Stimulated activated CD4-positive, alpha-beta T cell treated with anti-CD3 and anti-CD28 coated beads, TNF-alpha, amount 100 ng/mL, for 48 hours (primary cell): ENCODE measurements at places on chromosomes 7 and 10.

- no peak for DNase-seq
Measured at GRCh38 chr10:124606822-124607221, 137.4 kb downstream of the FAM53B start.

- DNase-seq: no peak
Measured at GRCh38 chr7:75847707-75848106, 31.1 kb upstream of the RHBDD2 start.

DNA sequence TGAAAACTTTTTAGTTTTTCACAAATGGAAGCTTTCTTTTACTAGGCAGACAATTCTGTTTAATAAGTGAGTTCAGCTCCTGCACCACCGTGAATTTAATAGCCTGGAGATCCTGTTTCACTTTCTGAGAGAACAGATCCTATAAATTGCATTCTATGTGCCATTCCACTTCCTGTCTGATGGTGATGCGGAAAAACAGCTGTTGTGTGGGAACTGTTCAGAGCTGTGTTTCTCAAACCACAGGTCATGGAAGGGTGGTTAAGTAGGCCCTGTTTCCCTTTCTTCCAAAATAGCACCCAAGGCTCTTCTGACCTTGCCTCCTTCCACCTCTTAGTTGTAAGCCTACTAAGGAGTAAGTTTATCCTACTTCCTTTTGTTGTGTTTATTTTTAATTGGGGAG, 97.2 kb upstream of the DKK1 start:
- no peak for DNase-seq

GRCh38 chr10:103583871-103584215, 90.3 kb downstream of the NEURL1 start:
- no peak for DNase-seq

- no peak for DNase-seq
Measured at GRCh38 chr7:124031919-124032318, 948 bp downstream of the TMEM229A start.

DNA sequence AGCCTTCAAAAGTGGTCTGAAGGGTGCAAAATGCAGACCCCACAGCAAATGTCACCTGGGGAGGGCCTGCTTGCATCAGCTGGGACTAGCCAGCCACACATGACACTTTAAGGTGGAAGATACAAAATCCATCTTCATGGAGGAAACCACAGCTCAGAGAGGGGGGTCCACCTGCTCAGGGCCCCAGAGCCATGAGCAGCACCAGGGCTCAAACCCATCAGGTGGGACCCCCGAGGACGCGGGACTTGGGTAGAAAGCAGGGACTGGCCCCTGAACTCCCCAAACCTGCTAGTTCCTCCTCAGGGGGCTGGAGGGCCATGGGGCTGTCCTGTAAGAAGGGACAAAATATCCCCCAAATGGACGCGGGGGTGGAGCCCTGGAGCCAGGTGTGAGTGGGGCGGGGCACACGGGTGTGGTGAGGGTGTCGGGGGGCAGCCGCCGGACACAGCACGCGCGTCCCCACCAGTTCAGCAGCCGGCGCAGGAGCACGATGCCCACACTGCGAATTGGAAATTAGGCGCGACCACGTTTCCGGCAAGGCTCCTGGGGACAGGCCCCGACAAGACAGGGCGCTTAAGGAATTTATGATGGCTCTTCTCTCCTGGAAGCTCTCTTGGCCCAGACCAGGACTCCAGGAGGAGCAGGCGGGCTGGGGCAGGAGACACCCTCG, 8.0 kb downstream of the PDGFA start:
- DNase-seq: no peak

GRCh38 chr7:134450294-134451000, 8.5 kb downstream of the AKR1B1 start:
- no peak for DNase-seq

GRCh38 chr7:139496528-139496927, 13.1 kb upstream of the KLRG2 start:
- DNase-seq: no peak

GRCh38 chr10:31317652-31318381, 1.2 kb upstream of the ZEB1 start:
- peak; percentile 74 for DNase-seq

DNA sequence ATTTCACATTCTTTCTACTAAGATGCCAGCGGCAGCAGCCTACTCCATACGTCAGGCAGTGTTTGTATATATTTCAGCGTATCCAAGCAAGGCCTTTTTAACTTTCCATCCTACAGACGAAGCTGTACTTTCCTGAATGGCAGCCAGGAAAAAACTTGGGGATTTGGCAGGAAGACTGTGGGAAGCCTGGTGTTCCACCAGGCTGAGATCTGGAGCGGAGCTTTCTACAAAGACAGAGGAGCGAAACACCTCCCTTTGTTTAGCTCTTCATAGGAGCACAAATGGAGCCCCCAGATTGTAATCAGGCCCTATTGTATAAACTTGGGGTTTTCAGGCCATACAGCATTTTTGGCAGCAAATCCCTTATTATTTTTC, 143.8 kb downstream of the TES start:
- DNase-seq: no peak

DNA sequence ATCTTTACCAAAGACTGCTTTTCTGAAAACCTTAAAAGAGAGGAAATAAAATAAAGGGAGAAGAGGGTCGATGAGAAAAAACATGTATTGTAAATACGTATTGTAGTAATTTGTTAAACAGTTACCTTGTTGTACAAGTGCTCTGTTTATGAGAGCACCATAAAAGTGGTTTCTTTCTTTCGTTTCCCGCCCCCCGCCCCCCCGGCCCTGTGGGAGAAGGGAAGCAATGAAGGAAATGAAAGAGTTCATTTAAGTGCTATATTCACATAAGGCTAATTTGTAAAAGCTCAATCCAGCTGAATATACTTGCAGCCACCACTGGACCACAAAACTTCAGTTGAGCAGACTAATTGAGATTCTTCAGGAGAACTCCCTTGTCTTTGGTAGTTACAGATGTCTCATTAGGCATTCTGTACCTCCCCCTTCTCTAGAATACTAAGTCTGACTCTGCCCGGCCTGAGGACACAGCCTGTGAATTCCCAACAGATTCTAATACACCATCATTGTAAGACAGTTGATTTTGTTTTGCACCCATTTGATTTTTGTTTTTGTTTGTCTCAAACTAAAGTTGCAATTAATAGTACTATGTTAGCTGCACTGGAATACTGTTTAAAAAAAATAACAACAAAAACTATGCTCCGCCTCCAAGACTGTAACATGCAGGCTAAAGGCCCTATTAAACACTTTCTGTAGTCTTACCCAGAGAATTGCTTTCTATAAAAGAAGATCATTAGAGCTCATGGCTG, 124.9 kb downstream of the ARHGAP12 start:
- no peak for DNase-seq

- no peak for DNase-seq
Measured at GRCh38 chr7:115689941-115690340, 340.6 kb downstream of the TFEC start.

DNA sequence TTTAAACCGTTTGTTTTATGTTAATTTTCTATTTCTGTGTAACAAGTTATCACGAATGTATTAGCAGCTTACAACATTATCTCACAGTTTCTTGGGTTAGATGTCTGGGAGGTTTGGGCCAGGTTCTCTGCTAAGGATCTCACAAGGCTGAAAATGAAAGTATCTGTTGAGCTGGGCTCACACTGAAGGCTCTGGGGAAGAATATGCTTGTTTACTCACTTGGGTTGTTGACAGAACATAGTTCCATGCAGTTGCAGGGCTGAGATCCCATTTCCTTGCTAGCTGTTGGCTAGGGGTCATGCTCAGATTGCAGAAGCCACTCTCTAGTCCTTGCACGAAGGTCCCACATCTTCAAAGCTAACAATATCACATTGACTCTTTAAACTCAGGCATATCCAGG, 266.6 kb upstream of the GNAI1 start:
- no peak for DNase-seq

DNA sequence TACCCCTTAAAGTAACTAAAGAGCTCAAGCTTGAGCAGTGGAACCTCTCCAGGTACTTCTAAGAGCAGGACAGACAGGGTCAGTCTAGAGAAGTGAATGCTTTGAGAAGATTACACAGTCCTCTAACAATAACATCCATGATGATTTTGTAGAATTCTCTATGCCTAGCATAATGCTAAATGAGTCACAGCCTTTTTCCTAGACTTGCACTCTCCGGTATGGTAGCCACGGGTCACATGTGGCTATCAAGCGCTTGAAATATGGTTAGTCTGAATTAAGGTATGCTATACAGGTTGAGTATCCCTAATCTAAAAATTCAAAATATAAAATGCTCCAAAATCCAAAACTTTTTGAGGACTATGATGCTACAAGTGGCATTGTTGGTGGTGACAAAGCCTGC, 166.6 kb upstream of the MKLN1 start:
- DNase-seq: no peak

GRCh38 chr10:73773152-73773879, 8.5 kb upstream of the CHCHD1 start:
- DNase-seq: no peak

DNA sequence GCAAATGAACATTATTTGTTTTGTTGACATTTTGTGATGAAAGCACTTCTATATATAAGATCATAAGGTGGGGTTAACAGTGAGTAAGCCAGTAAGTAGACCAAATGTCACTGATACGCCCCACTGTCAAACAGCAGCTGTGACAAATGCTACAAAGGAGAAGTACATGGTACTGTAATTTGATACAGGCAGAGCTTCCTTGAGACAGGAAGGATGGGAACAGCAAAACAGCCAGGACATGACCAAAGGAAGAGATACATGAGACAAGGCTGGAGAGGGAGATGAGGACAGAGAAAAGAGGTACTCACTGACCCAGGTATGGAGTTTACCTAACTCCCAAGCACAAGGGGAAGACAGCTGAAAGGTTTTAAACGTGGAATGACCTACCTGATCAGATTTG, 127.0 kb downstream of the SRPK2 start:
- DNase-seq: no peak

- DNase-seq: no peak
Measured at GRCh38 chr10:2023687-2024086, 286.4 kb upstream of the ADARB2 start.

GRCh38 chr7:25381818-25382589, 153.7 kb upstream of the NPVF start:
- no peak for DNase-seq

DNA sequence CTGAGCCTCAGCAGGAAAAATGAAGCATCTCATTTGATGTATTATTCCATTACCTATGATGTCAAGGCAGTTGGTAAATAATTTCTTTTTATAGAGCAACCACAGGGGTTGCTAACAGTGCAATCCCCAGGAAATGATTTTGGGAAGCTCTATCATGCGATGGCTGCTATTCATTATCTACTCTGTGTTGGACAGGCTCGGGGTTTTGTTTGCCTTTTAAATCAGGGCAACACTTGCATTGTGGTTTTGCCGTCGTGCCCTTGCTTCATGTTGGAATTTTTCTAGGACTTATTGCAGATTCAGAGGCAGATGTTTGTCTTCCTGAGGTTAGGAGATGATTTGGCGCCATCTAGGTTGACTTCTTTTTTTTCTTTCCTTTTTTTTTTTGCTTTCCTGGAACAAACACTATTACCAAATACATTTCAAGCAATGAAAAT, 128.4 kb downstream of the BICC1 start:
- DNase-seq: no peak

DNA sequence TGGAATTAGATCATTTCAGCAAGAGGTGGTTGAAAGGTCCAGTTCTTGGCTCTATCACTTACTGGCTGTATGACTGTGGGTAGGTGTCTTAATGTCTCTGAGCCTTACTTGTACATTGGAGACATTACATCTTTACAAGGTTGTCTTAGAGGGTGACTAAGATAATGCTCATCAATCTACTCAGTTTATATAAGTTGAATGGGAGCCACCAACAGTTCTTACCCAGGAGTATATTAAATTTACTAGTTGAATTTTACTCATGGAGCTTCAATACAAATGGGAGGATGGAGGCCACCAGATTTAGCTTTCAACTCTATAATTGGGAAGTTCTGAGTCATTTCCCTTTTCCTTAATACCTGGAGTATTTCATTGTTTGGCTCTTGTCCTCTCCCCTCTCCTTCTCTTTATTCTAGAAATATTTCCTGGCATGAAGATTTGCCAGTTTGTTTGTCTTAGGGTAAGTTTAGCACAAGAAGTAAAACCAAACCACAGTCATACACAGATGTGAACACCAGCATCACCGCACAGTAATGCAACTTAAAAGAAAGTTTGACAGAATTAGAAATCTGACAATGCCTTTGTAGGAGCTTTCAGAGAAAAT, 222.8 kb downstream of the LRMDA start:
- no peak for DNase-seq

GRCh38 chr7:99579956-99580777, 17.9 kb upstream of the TMEM225B start:
- peak; percentile 37 for DNase-seq

GRCh38 chr10:58631715-58632114, 119.0 kb downstream of the BICC1 start:
- no peak for DNase-seq

DNA sequence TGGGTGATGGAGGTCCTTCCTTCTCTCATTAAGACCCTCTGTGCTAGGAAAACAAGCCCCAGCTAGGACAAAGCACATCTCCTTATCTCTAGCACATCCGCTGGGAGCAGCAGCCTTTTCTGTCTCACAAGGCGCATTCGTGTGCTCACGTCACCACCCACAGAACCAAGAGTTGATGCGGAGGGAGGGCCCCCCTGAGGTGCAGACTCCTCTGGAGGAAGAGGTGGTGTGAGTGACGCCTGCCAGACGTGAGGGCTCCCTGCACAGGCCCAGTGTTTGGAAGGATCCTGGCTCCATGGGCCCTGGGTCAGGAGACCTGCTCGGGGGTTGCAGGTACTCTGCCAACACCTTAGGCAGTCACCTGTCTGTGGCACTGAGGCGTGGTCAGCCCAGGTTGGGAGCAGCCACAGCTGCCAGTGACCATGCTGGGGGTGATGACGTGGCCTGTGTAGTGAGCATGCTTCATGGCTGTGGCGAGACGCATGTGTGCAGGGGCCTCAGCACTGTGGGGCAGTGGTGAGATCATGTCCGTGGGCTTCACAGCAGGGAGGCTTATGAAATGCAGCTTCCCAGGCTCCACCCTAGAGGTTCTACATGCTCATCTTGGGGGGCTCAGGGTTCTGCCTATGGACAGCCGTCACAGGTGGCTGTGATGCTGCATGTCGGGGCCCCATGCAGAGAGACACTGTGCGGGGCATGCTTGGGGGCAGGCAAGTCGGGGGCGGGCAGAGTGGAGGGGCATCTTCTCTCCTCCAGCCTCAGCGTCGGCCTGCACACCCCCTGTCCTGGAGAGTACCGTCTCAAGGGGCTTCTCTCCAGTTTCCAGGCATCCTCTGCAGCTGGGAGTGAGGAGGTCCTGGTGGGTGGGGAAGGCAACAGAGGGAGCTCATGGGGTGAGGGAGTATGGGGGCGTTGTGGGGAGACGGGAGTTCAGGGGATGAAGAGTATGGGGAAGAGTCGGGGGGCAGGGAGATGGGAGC, 56.2 kb upstream of the DPYSL4 start:
- DNase-seq: no peak

GRCh38 chr10:109837384-109837783, 85.9 kb downstream of the XPNPEP1 start:
- no peak for DNase-seq

DNA sequence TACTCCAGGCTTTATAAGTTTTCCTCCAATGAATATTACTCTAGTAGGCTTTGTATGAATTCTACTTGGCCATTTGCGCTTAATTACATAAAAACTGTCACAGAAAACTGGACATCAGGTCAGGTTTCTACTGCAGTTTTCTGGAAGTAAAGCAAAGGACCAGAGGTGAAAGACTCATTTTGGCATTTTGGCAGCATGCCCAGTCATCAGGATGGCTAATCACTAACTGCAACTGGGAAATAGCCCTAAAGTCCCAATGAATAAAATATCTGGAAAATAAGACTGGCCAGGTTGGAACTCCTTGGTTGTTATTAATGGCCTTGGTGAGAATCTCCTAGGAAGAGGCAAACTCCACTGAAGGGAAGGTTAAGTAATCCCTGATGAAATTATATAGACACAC, 75.5 kb downstream of the COPG2 start:
- no peak for DNase-seq

GRCh38 chr7:191105-191980, 1.0 kb upstream of the FAM20C start:
- no peak for DNase-seq
